ENCODE measurements at places on chromosomes 3 and 15.

DNA sequence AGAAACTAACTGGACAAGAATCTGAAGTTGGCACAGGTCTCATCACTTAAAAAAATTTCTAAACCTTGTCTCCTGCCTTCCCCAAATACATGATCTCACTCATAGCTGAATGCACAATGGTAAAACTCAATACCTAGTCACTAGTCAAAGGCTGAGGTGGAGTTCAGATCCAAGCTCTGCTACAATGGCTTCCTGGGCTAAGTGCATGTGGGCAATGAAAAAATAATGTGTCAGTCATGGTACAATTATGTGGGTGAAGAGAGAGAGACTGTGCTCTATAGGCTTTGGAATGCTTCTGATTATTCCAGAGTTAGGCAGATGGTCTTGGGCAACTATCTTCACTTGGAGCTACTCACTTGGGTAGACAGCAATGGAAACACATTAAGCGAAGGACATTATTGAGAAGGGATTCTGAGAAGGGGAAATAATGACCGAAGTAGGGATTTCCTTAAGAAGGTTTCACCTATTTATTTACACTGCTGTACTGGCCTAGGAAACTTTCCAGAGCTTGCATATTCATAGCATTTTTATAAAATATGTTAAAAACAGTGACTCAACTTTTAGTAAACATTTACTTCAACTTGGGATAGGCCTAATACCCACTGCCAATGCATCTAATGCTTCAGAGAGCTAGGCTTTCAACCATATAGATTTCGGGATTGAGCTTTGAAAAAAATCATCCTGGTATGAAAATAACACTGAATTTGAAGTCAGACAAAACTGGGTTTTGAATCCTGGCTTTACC lies 58.7 kb upstream of the PLXND1 start:
- no peak for DNase-seq

DNA sequence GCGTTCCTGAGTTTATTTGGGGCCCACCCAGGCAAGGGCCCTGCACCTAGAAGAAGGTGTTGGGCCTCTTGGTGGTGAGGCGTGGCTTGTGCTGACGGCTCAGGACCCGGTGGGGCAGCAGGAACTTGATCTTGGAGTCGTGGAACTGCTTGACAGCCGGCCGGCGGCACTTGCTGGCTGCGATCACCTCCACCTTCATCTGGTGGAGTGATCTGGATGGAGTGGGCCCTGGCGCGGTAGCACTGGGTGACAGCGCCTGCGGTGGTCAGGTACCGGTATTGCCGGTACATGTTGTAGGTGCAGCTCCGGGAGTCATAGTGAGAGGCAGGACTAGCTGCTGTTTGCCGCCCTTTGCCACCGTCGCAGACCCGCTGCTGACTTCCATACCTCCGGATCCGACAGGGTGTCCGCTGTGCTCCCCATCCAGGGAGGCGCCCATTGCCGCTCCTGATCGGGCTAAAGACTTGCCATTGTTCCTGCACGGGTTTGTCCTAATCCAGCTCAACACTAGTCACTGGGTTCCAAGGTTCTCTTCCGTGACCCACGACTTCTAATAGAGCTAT lies 136.8 kb downstream of the ANO10 start:
- DNase-seq: no peak

GRCh38 chr3:188788621-188789081 lies 383.1 kb upstream of the TPRG1 start:
- DNase-seq: no peak

DNA sequence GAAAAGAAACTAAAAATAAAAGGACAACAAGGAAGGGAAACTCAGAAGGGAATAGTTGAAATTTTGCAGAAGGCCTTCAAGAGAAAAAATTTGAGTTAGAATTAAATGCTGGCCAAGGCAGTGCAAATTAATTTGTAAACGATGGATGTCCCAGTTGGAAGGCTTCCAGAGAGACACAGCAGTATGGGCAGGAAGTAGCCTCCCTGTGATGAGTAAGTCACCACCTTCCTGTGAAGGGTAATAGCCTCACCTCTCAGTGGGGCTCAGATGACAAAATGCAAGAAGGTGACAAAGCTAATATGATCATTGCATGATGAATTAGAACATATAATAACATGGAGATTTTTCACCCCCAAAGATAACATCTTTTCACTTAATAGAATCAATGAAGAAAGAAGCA lies 27.3 kb upstream of the TMCO5A start:
- no peak for DNase-seq

- DNase-seq: peak; percentile 7
Observed at GRCh38 chr3:62051506-62051905, 321.8 kb downstream of the FEZF2 start.

DNA sequence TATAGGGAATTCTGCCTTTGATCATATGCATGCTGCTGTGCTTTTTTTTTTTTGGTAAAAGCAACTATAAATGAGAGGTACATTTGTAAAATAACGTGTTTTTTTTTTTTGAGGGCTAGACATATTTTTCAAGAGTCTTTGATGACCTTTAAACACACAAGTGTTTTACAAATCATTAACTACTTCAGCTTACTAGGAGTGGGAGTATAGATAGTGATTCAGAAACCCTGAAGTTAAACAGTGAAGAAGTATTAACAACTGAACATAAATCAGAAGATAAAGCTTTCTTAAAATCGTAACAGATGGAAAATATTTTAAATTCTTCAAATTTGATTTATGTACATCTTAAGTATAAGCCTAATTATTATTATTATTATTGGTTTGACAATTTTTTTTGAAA lies 2.9 kb upstream of the GMNC start:
- no peak for DNase-seq

- DNase-seq: no peak
Observed at GRCh38 chr3:77320514-77320913, 280.6 kb downstream of the ROBO2 start.

DNA sequence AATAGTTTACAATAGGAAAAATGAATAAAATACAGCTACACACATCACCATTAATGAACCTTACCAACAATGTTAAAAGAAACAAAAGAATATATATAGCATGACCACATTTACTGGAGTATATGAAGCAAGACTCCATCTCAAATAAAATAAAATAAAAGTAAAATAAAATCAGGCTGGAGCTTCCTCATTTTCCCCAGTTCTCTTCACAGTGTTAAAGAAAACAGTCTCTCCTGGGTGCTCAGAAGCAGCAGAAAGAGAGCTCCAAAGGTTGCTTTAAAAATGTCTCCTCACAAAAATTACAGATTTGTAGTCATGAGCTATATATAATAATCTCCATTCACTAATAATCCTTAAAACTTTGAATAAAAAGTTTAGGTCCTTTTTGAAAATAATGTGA lies 48.8 kb downstream of the PIK3CB start:
- DNase-seq: no peak

DNA sequence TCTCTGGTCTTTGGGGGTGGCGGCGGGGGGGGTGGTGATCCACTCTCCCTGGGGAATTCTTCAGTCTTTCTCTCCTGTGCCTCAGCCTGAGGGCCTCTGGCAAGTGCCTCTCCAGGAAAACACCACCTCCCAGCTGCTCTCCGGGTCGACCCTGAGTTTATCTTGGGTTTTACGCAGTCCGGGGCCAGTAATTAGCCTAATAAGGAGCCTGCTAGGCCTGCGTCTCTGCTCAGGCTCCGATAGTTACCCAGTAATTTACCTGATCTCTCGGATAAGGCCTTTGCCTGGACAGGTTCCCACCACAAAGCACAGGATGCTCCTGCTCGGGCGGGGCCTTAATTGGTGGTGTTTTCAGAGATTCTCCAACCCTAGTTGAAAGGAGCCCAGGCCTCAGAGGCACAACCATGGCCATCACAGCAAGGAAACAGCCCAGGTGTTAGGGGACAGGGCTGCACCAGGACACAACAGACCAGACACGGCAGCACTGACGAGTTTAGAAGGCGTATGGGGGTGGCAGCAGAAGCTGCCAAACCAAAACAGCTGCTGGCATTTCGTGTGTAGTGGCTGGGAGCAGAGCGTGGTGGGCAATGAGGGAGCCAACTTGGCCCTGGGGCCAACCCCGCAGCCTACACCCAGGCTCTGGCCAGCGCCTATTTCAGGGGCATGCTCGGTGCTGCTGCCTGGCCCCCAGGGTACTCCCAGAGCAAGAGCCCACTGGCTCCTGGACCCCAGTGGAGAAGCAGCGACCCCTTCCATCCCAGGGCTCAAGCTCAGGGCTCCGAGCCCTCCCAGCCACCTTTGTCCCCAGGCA lies 71.4 kb downstream of the KLF13 start:
- no peak for DNase-seq

GRCh38 chr15:91196768-91197167 lies 96.7 kb downstream of the SV2B start:
- no peak for DNase-seq

GRCh38 chr3:12585181-12585580 lies 28.3 kb downstream of the MKRN2 start:
- no peak for DNase-seq

GRCh38 chr15:25803036-25803435 lies 60.1 kb downstream of the ATP10A start:
- DNase-seq: no peak

- no peak for DNase-seq
Observed at GRCh38 chr15:22735781-22736180, 50.7 kb upstream of the NIPA1 start.

DNA sequence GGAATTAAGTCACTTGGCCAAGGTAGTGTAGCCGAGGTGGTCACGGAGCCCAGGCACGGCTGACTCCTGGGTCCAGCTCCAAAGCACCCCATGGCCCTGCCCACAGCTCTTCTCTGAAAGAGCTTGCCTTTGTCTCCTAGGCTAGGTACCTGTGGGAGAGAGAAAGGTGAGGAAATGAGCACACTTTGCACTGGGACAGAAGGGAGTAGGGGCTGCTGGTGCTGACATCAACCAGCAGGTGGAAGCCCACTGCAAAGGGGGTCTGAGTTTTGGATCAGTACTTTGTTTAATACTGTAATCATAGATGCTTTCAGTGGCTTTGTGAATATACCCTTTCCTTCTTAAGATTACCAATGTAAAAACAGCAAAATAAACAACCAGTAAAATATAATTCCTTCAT lies 128.3 kb upstream of the EIF1B start:
- no peak for DNase-seq

DNA sequence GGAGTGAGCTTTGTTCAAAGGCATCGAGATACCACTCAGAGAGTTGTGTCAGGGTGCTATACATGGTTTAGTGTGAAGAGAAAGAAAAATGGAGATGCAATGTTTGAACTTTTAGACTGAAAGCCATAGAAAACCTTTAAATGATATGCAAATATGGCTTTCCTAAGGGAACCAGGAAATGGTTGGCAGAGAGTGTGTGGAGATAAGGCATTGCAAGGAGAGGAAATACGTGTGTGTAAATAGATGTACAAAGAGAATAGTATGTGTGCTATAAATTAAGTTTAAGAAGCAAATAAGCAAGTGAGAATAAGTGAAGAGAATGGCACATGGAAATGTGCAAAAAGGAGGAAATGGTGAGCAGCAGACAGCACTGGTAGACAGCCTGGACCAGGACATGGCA lies 198.1 kb downstream of the SLC9A9 start:
- DNase-seq: no peak

DNA sequence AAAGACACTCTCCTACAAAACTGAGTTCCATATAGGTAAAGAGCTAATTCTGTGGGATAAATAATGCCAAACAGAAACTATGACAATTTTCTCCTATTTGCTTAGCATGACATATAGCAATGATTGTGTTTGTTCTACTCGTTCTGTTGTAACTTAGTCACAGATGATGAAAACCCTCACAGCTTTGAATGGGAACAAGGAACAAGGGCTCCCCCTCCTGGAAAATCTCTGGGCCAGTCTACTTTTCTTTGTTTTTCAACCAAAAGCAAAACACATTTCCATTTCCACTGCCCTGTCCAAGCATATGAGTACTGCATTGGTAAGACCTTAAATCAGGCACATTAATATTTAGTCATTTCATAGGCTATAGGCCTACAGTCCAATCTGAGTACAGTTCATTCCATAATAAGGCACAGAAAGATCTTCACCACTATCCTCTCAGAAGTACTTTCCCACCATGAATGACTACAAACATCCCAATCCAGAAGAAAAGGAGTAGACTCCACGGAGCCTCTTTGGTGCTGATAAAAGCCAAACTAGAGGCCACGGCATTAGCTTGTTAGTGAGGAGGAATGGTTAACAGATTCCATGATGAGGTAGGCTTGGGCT lies 67.1 kb downstream of the ATP8B4 start:
- DNase-seq: peak; percentile 49

DNA sequence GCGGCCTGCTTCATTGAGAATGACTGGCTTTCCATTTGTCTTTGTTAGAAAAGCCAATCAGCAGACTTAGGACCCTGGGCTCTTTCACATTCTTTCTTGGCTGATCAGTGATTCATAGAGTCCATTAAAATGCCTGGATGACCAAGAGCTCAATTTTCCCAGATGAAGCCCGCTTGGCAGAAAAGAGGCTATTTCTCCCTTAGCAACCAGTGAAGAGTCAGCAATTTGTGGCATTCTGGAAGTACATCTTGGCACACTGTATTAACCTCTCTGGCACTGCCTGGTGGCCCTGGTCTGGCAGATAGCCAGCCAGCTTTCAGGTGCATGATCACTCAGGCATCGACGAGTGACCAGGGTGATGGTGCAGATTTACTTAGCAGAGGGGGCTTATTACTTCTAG lies 145.7 kb upstream of the PLAAT1 start:
- DNase-seq: no peak

- peak; percentile 13 for DNase-seq
Observed at GRCh38 chr3:43503067-43503728, 118.6 kb downstream of the ANO10 start.

GRCh38 chr3:69823743-69824142 lies 84.5 kb downstream of the MITF start:
- no peak for DNase-seq

- no peak for DNase-seq
Observed at GRCh38 chr3:69510481-69511030, 124.7 kb upstream of the FRMD4B start.

DNA sequence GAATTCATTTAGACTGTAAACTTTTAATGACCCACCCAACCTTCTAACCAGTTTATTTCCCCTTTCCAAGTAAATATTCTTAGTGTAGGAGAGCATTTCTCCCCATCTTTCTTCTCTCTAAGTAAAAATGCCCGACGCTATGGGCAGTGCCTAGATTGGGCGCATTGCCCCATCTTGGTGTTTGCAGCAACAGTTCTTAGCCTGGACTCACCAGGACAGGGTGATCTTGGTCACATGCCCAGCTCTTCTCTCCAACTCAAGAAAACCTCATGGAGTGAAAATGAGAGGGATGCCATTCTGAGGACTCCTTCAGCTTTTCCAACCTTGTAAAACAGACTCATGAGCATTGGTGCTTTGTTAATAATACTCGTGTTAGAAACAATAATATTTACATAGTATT lies 76.7 kb downstream of the GHSR start:
- no peak for DNase-seq
